ENCODE measurements at places on chromosomes 5 and 9. TPM values are rescaled to one million over a fixed set of nuclear protein-coding genes. Genes with fewer than 3 reads are reported as not detected.

DNA sequence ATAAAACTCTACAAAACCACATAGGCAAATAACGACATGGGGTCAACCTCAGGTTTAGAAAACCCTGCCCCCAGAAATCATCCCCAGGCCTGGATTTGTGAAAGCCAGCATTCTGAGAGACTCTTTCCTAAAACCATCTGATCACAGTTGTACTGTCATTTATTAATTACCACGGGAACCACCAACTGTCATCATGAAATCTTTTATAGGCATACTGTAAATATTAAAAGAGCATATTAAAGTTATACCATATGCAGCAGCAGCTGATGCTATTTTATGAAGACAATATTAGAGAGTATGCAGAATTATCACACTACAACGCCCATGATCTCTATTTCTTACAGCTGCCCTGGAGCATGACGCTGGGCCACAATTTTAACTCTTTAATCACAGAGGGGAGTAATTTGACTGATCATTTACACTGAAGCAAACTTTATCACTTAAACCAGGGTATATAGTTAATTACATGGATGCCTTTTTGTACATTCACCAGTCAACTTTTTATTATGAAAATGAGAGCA lies 9.0 kb upstream of the ZDHHC21 start:
- DNase-seq, result no peak

DNA sequence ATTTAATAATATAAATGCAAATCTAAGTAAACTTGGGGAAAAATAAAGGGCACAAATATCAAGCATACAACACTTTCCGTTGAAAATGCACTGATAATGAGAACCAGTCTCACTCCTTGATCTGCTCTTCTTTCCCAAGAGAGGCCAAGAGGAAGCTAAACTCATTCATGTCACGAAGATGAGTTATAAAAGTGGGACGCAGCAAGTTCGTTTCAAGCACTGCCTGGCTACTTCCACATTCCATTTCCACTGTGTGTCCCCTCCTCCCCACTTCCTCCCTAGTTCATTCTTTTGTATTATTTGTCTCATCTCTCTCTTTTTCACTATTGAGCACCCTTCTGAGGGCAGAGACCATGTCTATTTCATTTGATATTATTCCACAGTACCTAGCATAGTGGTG lies 158.1 kb downstream of the SLC24A2 start:
- no peak for DNase-seq

GRCh38 chr5:89904442-89904841 lies 505.1 kb downstream of the CETN3 start:
- DNase-seq, result no peak

- DNase-seq, result peak; percentile 61
These were observed 535 bp downstream of the RFX3 start for GRCh38 chr9:3525096-3525835.

DNA sequence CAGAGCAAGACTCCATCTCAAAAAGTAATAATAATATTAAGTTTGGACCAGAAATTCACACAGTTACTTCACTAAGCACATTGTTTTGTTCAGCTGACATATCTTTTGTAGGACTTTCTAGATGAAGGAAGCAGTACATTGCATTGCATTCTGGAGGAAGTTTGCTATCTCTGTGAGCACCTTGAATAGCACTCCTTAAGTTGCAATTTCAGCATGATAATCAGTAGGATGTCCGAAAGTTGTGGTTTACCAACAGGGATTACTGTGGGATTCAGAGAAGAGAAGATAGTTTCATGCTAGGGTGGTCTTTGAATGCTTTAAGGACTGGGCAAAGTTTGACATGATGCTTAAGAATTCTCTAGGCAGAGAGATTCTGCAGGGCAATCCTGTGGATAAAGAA lies 18.4 kb upstream of the TTC23L start:
- DNase-seq, result no peak

DNA sequence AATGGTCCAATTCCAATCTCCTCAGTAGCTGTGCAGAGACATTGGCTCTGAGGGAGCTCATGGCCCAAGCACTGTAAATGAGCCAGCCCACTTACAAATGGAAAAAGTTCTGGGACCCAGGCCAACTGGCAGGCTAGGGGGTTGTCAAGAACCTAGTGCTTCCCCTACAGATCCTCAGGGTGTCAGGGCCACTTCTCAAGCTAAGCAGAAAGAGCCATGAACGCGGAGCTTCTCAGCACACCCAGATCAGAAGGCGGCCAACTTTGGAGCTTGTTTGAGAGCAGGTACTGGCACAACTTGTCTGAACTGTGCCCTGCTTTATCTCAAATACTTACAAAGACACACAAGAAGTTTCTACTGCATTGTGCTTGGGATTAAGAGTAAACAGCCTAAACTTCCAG lies 17.5 kb downstream of the TLE1 start:
- peak; percentile 87 for DNase-seq

GRCh38 chr5:154524859-154525258 lies 46.8 kb upstream of the HAND1 start:
- DNase-seq, result no peak

DNA sequence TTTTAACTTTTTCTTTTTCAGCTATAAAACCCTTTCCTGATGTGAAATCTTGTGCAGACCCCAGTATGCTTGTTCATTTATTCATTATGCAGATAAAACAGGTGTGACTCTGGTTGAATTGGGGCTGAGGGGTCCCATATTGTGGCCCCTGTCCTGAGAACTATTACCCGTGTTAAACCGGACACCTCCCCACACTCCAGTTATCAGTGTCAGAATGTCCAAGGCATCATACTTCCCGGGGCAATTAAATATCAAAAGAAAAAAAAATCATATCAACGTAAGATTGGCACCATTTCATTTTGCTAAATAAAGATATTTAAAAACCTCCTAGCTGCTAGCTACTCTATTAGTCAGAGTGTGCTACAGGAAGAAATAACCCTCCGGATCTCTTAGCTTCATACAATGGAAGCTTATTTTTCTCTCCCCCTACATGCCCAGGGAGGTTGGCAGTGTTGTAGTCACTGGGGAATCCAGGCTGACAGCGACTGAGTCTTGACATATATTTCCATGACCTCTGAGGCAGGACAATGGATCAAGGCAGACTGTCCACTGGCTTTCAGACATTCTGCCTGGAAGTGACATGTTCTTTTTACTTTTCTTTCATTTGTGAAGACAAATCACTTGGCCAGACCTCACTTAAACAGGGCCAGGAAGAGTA lies 170.0 kb downstream of the SEC61B start:
- no peak for DNase-seq

DNA sequence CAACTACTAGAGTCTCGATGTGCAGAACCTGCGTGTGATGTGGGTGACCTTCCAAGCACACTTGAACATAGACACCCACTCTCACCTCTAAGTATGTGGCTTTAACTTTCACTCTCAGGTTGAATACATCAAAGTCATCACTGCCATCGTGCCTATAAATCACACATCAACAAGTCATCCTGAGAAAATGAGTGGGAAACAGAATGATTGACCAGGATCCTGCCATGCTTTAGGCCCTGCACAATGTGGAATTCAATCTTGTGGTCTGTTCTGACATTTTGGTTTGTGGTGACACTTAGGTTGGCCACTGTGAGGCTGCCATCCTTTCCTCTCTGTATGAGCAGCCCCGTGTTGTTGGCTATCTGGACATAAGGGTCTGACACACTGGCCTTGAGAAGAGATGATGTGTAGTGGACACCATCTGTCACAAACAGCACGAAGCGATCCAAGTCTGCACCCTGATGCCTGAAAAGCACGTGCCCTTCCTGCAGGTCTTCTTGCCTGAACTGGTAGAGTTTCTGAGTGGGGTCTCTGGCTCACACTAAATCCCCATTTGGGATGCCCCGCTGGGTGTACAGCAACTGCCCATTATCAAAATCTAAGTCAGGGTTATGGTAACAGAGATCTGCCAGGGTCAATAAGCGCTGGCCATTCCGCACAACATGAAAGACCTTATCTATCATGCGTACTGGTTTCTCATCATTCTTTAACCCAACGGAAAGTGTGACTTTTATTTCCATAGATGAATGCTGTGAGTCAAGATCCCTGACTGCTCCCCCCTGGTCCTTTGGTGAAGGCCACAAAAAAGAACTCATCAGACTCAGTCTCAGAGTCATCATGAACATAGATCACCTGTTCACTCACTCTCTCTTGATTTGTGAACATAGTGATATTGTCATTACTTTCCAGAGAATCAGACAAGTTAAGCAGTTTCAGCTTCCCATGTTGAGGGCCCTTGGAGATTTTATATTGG lies 116.6 kb downstream of the ESM1 start:
- DNase-seq, result no peak

DNA sequence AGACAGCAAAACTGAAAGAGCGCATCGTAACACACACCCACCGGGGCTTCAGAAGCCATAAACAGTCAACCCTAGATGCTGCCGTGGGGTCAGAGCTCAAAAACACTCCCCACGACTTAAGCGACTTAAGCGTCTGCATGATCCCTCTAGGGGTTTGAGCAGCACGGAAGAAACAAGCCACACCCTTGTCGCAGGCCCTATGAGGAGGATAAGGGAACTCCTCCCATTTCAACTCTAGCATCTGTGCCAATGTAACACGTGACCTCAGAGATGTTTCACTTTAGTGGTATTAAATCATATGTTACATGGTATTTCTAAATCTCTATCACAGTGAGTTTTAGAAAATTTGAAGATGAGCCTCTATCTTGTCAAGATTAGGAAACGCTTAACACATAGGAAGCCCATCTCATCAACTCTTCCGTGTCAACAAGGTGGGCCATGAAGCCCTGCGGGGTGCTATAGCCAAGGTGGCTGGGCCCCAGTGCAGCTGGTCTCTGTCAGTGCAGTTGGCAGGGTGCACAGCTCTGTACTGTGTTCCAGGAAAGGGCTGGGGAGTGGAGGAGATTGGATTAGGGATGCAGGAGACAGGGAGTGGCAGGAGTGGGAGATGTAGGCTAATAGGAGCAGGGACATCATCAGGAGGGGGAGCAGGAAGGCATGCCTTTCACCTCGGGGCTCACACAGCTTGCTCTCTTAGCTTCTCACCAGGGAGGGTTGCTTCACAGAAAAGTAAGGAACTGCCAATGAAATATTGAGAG lies 33.1 kb downstream of the ZCCHC9 start:
- no peak for DNase-seq

GRCh38 chr5:149141224-149141956 lies at the start of gene ABLIM3:
TSS of gene ABLIM3 (plus strand) at chr5:149141493. CDS start at chr5:149142096, 603 bp downstream.
- peak; percentile 88 for DNase-seq

- DNase-seq, result no peak
These were observed 216.7 kb downstream of the BNC2 start for GRCh38 chr9:16653491-16654399.

GRCh38 chr9:128280084-128280622 lies 4.1 kb downstream of the SWI5 start:
- DNase-seq, result no peak

The ZDHHC11B gene
- 20.0 TPM for total RNA-seq

The TXN gene
- total RNA-seq, result 66.0 TPM

The CCL27 gene
- not detected for total RNA-seq

The GARIN3 gene
- total RNA-seq, result not detected

The TMEM215 gene
- total RNA-seq, result not detected

The APBA1 gene
- 1.7 TPM for total RNA-seq
